ENCODE measurements at places on chromosomes 2 and 18.

GRCh38 chr2:234372506-234372905 is 124.4 kb downstream of the ARL4C start:
- no peak for DNase-seq

DNA sequence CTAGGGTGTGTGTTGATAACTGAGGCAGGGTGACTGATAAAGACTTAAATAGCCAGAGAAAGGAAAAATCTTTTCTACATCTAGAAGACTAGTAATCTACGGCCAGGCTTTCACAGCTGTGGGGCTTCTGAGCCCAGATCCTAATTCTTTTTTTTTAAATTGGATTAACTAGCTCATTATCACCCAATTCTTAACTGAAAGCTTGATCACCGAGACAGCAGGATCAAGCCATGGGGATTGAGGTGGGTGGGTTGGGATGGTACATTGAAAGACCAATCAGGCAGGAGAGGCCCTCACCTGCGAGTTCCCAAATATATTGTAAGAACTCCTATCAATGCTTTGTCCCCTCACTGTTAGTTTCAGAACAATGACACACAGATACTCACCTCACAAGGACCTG is 20.0 kb upstream of the NFE2L2 start:
- DNase-seq = no peak

DNA sequence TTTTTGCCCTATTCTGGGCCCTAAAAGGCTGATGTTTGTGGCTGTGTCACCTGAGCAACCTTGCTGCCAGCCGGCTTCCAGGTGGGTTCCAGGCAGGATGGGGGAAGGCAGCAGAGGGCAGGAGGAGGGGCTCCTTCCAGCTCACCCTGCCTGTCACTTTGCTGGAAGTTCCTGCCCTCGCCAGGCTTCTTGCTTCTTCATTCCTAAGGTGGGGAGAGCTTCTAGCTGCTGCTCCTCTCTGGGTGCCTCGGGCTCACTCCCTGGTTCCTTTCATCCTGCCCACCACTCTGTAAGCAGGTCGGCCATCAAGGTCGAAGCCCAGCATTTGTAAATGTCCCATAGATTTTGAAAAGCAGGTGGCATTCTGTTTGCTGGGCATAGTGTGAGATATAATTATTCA is 249.4 kb upstream of the HS6ST1 start:
- no peak for DNase-seq

DNA sequence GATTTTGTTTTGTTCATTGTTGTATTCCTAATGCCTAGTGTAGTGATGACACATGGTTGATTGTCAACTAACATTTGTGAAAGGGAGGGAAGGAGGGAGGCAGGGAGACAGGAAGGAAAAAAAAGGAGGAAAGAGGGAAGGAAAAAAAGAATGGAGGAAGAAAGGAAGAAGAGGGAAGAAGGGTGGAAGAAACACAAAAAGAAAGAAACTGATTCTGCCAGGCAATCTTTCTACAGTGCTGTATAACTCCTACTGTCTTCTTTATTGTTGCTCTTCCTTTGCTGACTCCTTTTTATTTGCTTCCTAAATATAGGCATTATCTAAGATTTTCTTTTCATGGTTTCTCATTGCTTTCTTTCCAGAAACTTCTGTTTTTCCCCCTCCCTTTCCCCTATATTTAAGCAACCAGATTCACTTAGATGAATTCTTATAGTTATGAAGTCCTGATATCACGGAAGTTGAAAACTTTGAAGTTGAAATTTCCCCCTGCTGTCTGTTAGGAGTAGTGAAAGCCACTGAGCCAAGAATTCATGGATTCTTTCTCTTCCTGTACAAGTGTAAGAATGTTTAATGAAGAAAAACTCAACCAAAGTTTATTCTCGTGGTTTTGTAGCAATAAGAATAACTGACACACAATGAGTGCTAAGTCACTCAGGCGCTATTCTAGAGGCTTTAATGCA is 305.1 kb upstream of the FSHR start:
- DNase-seq = no peak

GRCh38 chr18:6382963-6383362 is 31.7 kb downstream of the L3MBTL4 start:
- no peak for DNase-seq

GRCh38 chr18:67109535-67109934 is 407.0 kb downstream of the DSEL start:
- DNase-seq = no peak

- DNase-seq = no peak
Observed at GRCh38 chr2:66515743-66516142, 80.8 kb downstream of the MEIS1 start.

DNA sequence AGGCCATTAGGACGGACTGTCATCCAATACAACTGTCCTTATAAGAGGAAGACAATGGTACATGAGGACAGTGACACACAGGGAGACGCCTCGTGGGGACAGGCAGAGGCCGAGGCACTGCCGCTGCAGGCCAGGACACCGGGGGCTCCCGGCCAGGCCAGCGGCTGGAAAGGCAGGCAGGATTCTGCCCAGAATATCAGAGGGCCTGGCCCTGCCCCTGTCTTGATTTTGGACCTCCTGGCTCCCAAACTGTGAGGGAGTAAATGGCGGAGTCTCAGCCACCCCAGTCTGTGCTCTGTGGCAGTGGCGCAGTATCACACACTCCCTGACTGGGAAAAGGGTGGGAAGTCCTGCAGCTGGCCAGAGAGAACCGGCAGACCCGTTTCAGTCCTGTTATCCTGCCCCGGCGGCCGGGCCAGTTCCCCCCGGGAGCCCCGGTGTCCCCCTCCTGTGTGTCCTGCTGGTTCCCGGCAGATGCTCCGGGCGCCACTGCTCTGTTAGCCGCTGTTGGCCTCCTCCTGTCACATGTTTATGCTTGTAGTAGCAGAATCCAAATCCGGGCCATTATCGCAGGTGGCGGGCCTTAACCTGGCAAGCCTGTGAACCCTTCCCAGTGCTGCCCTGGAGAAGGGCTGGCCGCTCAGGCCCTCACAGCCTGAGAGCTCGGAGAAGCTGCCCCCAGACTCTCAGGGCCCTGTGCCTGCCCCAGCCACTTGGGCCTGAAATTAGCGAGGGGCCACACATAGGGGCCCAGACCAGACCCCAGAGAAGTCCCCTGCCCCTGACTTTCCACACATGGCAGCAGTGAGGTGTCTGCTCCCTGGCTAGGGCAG is 31.4 kb upstream of the TAF1B start:
- DNase-seq = no peak

GRCh38 chr2:2851316-2851715 is 520.2 kb upstream of the MYT1L start:
- DNase-seq = no peak

DNA sequence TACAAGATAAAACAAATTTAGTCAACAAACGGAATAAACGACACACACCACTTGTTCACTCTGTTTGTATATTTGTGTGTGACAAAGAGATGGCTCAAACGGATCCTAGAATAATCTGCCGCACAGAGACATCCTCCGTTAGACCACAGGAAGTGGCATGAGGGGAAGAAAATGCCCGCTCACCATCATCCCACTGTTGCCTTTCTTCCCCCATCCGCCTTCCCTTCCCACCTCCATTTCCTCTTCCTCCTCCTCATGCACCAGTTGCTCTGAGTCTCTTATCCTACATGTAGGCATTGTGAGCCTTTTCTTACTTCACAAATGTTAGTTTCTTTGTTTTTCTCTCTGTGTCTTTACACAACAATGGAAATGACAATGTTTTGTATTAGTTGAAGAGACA is 228.5 kb upstream of the SMIM21 start:
- DNase-seq = no peak

GRCh38 chr2:182584462-182584861 is 131.6 kb upstream of the DNAJC10 start:
- DNase-seq = no peak

- DNase-seq = peak; percentile 66
Observed at GRCh38 chr2:237475704-237476141, 11.3 kb upstream of the MLPH start.

GRCh38 chr2:137775529-137775928 is 188.7 kb upstream of the HNMT start:
- DNase-seq = no peak

DNA sequence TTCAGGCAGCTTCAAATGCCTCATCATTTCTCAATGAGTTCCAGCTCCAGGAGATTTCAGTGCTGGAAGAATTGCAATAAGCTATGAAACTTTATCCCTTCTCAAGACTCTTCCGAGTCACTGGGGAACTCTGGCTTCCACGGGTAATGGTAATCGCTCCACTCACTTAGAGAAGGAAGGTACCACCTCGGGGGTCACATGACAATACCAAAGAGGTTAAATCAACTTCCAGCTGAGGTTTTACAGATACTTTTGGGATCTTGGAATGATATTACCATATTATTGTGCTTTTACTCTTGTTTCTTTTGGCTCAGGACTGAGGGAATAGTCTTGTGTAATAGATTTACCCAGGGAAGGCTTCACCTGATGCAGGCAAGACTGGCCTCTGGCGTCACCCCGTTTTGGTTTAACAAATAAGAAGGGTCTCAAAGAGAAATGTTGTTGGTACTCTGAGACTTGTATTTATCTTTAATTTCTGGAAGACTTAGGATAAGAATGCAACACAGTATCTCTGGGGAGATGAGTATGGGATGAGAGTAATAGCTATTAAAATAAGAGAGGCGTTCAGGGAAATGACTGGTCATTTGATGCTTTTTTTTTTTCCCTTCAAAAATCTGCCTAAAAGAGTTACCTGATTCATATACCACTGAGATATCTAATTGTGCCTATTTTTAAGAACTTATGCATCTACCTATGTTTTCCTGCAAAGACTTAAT is 316.9 kb upstream of the ZEB2 start:
- DNase-seq = peak; percentile 51

DNA sequence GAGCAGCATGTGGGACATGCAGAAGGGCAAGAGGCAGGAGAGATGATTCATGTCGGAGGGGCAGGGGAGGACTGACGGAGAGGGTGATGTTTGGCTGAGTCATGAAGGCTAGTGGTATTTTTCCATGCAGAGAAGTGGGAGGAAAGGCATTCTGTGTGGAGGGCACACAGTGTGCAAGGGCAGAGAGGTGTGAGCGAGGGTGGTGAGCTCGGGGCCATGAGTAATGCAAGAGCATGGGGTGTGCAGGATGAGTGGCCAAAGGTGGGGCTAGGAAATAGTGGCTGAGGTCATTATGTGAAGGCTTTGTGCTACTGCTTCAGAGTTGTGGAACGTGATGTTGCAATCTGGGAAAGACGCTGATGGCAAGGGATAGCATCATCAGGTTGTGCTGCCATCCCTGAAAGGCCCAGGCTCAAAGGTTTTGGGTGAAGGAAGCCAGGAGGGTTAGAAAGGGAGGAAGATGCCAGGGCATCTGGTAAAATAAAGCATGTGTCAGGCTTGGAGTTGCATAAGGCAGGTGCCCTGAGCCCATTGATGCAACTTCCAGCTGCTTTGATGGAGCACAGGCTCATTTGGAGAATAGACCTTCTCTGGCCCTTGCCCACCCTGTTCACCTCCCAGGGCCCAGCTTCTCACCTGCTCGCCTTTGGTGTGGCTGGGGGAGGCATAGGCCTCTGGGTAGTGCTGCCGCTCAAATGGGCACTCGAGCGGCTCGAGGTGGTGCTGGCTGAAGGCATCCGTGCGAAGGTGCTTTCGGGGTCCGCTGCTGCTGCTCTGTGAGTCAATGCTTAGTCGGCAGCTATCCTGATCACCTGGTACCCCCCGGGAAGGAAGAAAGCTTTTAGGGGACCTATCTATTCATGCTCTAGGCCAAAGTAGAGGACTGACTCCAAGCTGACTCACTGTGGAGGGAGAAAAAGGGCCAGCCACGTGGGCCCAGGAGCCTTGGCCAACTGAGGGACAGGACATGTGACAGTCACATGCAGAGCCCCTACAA is 37.5 kb downstream of the PAX8 start:
- peak; percentile 96 for DNase-seq

- peak; percentile 64 for DNase-seq
Observed at GRCh38 chr2:45585267-45585861, 25.7 kb downstream of the SRBD1 start.

- DNase-seq = no peak
Observed at GRCh38 chr2:20963867-20964266, 80.0 kb downstream of the APOB start.

DNA sequence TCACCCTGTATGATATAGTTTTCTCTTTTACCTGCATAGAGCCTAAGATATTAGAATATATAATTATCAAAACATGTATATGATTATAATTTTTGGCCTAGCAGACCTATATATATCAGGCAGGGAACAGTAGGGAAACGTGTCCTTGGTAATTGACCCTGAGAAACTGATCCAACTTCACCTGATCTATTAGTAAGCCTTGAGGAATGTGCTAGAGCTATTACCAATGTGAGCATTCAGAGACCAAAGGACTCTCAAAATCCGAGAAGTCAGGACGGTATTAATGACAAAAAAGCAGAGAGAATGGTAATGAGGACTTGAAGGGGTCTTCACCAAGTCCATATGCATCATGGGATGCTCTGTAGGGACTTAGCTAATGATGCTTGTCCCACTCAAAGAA is 571.9 kb downstream of the CPS1 start:
- no peak for DNase-seq

DNA sequence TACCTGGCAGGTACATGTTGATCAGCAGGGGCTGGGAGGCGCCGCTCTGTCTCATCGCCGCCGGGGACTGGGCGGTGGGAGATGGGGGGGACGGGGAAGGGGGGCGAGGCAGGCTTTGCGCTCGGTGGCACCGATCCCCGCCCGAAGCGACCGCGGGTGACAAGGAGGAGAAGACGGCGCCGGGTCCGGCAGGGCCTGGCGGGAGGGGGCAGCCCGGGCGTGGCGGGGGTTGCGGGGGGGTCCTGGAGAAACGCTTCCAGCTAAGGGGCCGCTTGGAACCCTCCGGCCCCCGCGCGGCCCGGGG is at the start of gene FEV:
FEV (minus strand) TSS at position 164 of the 304 bp plus-strand sequence; CDS start at position 55, 109 bp downstream.
- DNase-seq = no peak

DNA sequence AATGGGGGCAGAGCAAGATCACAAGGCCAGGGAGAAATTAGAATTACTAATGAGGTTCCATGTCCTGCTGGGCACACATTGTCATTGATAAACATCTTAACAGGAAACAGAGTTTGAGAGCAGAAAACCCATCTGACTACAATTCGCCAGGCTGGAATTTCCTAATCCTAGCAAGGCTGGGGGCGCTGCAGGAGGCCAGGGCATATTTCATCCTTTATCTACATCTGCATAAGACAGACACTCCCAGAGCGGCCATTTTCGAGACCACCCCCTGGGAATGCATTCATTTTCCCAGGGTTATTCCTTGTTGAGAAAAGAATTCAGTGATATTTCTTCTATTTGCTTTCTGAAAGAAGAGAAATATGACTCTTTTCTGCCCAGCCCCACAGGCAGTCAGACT is 152.7 kb downstream of the SUCLG1 start:
- DNase-seq = no peak
